Type B pancreatic cell (in vitro differentiated cells): ENCODE measurements at places on chromosomes 1 and 21. TPM values are rescaled to one million over a fixed set of nuclear protein-coding genes. Genes with fewer than 3 reads are reported as not detected.

The ADAMTS1 gene
- total RNA-seq = 34.9 and 77.3 TPM in 2 replicates

The ASCL5 gene
- not detected in 2 replicates for total RNA-seq

The TNFSF4 gene
- total RNA-seq = 0.58 and 0.93 TPM in 2 replicates

The DAB1 gene
- total RNA-seq = 7.2 and 7.3 TPM in 2 replicates

The PDE9A gene
- total RNA-seq = 15.2 and 18.6 TPM in 2 replicates

The ADPRS gene
- 29.5 and 31.9 TPM in 2 replicates for total RNA-seq

The SGIP1 gene
- 2.6 and 3.4 TPM in 2 replicates for total RNA-seq

The CD34 gene
- 0.34 TPM in 1 of 2 replicates, not detected in the other for total RNA-seq

The TNNI3K gene
- 0.69 TPM in 1 of 2 replicates, not detected in the other for total RNA-seq

The NOS1AP gene
- 10.3 and 10.4 TPM in 2 replicates for total RNA-seq

The C1orf116 gene
- total RNA-seq = 50.4 and 108 TPM in 2 replicates

The PTPRF gene
- total RNA-seq = 260 and 507 TPM in 2 replicates
